ENCODE measurements at places on chromosomes 2 and 18.

- no peak for DNase-seq
These were observed 45.5 kb upstream of the MSH2 start for GRCh38 chr2:47357483-47357882.

DNA sequence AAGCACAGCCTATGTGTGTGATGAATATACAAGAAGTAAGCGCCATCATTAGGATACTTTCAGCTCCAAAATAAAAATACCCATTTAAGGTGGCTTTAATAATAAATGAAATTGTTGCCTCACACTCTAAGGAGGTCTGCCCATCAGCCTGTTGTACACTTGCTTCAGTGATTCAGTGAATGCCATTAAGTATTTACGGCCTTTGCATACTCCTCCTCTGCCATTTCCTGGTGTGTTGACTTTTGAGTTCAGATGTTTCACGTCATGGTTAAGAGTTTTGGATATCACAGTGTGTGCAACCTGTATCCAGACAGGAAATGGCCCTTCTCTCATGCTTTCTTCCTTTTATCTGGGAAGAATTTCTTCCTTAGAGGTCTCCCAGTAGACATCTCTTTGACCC, 38.6 kb upstream of the SNORC start:
- DNase-seq: no peak

DNA sequence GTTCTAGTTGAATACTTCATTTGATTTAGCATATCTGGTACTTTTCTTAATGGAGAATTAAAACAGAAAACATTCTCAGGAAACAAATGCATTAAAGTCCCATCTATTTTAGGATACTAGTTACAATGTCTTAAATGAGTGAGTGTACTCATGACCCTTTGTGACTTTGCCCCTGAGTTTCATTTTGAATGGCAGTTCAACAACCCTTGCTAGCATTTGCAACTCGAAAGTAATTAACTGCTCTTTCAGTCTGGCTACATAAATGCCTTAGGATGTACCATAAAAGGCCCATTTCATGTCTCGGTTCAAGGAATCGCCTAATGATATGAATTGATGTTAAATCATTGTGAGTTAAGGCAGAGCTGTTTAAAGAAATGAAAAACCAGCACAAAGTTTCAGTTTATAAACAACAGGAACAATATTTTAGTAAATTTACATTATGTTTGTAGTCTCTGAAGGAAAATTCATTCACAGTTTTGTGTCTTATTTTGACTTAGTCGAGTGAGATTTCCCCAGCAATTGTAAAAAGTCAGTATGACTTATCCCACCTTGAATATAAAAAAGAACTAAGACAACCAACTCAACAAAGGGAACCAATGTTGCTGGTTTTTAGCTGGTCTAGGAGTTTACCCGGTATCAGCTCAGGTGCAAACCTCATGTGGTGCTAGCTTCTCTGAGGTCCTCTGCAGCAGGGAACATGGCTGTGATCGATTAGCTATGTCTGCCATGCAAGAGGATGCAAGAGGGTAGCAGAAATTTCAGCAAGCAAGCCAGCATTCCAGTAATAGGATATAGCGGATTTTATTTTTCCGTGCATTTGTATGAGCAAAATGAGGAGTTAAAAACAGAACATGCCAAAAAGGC, 386.2 kb downstream of the PTPRM start:
- DNase-seq: no peak

DNA sequence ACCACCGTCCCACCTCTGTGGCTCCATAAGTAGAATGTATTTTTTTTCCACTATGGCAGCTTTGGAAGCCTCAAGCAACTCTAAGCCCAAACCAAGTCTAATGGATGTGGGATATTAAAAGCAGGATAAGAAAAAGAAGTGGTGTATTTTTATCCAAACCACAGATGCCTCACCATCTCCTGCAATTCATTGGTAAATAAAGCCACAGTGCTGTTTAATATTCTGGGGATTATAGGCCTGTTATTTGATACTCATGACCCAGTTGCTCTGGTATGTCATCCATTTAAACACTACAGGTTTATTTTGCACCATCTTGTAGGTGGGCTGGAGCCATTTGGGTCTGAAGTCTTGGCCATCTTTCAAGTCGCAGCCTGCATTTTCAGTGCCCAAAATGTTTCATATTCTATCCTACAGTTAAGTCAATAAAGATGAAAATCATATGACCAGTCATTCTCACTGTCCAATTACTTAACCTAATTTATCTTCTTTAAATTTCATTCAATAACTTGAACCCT, 279.5 kb upstream of the EPHA4 start:
- no peak for DNase-seq

GRCh38 chr2:15675456-15676195, 84.0 kb downstream of the DDX1 start:
- no peak for DNase-seq

DNA sequence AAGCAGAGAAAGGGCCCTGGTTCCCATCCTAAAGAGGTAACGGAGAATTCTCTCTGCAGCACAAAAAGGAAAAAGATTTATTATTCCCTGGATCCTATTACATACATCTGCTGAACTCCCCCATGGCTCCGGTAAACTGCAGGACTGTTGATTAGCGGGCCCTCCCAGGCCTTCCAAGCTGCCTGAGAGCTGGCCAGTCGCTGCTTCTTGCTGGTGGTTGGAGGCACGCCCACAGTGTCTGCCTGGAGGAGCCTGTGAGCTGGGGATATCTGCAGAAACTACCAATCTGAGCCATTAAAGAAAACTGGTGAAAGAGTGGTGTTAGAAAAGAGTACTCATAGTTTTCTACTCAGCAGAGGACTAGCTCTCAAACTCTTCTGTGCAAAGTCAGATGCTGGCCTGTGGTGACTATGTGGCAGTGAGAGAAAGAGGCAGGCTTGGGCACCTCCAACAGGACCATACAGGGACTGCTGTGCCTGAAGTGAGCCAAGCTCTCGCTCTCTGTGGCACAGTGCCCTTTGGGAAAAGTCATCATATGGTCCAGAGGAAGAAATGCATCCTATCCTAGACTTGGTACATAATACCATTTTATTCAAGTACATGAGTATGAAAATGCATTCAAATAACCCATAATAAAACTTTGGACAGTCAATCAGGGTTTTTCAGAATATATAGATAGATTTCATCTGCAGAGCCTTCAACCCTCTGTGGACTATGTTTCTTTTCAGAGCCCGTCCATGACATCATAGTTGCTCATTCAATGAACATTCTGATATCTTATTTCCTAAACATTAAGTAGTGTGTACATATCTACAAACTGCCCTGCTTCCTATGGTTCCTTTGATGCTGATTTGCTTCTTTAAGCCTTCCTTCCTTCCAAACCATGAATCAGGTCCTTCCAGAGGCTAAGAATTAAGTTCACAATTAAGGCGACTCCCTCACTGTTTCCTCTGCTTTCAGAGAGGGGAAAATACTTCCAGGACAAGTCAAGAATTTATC, 242.0 kb upstream of the LYPD1 start:
- DNase-seq: no peak

DNA sequence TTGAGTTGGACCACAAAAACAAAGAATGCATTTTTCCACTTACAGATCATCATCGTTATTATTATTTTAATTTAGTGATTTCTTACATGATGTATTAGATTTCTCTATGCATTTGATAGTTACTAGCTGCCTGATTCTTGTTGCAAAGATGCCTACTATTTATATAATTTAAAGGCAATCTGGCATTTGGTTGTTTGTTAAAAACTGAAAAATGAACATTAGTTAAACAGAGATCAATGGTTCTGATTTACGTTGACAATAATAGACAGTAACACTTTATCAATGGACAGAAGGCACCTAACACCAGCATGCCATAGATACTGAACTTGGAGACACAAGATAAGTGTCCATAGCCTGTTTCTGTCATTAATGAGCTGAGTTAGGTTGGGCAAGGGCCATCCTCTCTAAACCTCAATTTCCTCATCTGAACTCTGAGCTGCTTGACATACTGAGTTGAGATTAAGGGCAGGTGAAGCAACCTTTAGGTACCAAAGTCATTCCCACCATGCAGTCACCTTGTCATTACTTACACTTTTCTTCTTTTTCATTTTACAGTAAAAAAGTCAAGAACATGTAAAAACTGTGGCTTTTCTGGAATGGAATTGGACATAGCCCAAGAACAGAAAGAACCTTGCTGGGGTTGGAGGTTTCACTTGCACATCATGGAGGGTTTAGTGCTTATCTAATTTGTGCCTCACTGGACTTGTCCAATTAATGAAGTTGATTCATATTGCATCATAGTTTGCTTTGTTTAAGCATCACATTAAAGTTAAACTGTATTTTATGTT, 3.1 kb downstream of the CCL20 start:
- DNase-seq: no peak

- no peak for DNase-seq
These were observed 158.8 kb upstream of the KYNU start for GRCh38 chr2:142718576-142719155.

GRCh38 chr2:174779361-174779928, 15.2 kb upstream of the CHRNA1 start:
- DNase-seq: no peak

DNA sequence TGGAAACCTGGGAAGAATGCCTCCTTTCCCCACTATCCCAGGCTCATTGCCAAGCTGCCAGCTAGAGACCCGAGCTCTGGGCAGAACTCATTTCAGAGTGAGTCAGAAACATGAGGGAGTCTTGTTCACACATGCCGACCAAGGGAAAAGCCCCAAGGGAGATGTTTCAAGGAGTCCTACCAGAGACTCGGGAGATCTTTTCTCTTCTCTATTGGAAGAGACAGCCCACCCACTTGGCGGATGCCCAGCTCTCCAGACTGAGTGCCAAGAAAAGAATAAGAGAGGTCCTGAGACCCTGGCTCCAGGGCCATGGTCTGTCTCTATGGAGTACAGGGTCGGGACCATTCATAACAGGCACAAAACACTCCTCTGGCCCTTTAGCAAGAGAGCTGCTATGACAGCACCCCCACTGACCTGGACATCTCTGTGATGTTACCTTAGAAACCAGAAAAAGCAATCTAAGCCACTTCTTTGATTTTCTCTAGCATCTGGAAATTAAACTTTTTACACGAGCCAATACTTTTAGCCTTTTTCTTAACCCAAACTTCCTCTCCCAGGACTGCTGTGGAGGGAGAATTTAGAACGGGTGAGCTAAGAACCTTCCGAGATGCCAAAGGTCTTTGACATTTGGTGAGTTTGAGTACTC, 18.5 kb upstream of the IGFBP5 start:
- DNase-seq: no peak

- no peak for DNase-seq
These were observed 44.3 kb upstream of the CABYR start for GRCh38 chr18:24094561-24094960.

DNA sequence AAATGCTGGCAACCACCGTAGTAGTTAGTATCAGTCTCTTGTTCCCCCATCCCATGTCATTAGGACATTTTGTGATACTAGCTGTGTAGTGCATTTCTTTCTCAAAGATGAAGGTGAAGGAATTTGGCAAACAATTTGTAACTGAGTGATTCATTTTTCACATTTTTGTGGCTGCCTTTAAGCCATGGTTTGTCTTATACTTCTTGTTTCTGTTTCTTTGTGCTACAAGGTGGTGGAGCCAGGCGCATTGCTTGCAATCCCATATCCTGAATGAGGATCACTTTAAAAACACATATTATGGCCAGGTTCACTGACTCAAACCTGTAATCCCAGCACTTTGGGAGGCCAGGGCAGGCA, 40.6 kb downstream of the GPD2 start:
- no peak for DNase-seq

DNA sequence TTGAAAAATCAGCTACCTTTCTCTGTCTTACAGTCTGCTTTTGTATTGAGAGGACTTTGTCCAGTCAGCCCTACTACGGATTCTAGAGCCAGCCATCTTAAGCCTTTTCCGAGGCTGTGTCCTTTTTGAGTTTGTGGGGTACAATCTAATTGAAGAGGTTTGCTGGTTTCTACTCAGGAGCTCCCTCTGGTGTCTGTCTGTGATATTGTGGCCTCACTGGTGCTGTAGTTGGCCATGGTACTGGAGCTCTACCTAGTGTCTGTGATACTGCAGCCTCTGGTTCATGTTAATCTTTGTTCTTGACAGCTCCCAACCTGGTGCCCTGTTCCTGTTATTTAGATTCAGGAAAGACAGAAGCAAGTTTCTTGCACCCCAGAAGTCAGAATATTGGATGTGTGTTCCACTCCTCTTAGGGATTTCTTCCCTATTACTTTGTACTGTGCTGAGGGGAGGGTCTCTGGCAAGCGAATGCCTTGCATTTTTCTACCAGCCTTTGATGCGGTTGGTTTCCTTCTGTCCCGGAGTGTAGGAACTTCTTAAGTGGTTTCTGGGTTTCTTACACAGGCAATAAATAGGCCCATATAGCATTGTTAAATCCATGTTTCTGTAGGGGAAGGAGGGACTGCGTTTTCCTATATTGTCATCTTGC, 78.5 kb downstream of the ACSL3 start:
- peak; percentile 23 for DNase-seq

- DNase-seq: no peak
These were observed 99.8 kb upstream of the NEUROD1 start for GRCh38 chr2:181780047-181780651.

DNA sequence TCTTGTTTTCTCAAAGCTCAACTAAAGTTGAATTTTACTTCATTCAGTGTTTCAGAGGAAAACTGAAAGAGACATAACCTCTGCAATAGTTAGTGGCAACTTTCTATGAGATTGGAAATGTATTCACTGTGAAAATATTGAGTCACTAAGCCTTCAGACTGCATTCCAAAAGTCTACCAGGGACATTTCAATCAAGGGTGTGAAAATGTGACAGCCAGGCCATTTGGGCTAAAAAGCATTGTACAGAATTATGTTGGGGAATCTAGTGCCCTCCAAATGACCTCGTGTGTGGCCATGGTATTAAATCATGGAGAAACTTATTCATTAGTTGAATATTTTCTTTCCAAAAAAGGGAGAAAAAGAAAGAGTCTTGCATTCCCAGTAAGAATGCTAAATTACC, 251.9 kb downstream of the GRB14 start:
- no peak for DNase-seq

DNA sequence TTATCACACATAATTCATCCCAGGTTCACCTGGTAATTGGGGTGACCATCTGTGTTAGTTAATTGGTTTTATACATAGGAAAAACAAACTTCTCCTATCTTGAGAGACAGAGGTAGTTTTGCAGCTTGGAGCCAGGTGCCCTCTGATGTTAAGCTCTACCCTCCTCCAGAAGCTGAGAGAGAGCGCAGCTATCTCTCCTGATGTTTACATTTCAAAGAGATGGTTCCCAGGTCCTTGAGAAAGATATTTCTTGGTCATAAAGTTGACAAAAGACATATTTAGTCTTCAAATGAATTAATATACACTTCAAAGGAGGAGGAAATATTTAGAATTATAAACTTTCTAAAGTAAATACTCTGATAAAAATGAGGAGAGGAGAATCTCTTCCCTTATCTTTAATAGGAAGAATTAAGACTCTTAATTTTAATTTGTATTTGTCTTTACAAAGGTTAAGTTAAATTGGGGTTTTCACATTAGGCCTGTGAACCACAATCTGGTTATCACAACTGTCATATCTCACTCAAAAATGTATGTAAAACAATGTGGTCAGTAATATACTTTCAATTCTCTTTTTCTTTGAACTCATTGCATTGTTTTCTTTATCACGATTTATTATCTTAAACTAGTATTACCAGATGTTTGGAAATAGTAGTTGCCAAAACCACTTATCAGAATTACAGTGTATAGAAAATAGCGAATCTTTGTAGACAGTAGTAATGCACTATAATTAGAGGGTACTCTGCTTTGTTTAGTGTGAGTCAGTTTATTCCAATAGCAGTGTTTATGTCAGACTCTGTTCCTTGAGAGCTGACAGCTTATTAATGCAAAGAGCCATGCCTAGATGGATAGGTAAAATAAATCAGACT, 26.8 kb downstream of the SERPINB4 start:
- no peak for DNase-seq

Data from effector CD4-positive, alpha-beta T cell (primary cell).